Suprapubic skin (tissue), 4 donors: ENCODE measurements at places on chromosomes 12 and 14.
A peak's percentile ranks its signal among the peaks of the same experiment; 100 is the strongest.

GRCh38 chr14:41960281-41960680 lies 353.6 kb downstream of the LRFN5 start:
- H3K27ac ChIP-seq, result no peak overlapping the region
- no peaks in the 10 kb centered on the region for H3K36me3 ChIP-seq
- no peak overlapping the region for H3K4me3 ChIP-seq
- no peaks in the 10 kb centered on the region for H3K27me3 ChIP-seq
- no peaks in the 10 kb centered on the region for H3K4me1 ChIP-seq
- DNase-seq, result no peak

DNA sequence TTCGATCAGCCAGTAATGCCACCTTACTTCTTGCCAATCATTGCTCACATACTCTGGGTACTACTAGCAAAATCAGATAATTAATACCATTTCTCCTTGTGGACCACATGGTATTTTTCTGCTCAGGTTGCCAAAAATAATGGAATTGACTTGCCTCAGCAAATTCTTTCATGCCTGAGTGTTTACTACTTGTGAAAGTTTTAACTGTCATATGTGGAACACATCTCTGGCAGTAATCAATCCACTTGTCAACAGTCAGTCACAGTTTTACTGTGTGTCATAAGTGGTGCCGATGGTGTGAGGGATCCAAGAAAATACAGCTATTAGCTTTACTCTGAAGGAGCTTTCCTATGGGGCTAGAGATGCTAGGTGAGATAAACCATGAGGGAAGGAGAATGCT lies 55.3 kb upstream of the ATF1 start:
- no peak overlapping the region for H3K27ac ChIP-seq
- H3K27me3 ChIP-seq, result no peaks in the 10 kb centered on the region
- H3K4me3 ChIP-seq, result no peak overlapping the region
- no peak for DNase-seq

GRCh38 chr12:65565601-65566560 lies 258.4 kb upstream of the HMGA2 start:
- no peaks in the 10 kb centered on the region for H3K4me1 ChIP-seq
- no peak overlapping the region for H3K4me3 ChIP-seq
- no peaks in the 10 kb centered on the region for H3K36me3 ChIP-seq
- DNase-seq, result no peak
- peaks cover 3% of the 10 kb centered on the region for H3K27me3 ChIP-seq
- H3K27ac ChIP-seq, result no peak overlapping the region

DNA sequence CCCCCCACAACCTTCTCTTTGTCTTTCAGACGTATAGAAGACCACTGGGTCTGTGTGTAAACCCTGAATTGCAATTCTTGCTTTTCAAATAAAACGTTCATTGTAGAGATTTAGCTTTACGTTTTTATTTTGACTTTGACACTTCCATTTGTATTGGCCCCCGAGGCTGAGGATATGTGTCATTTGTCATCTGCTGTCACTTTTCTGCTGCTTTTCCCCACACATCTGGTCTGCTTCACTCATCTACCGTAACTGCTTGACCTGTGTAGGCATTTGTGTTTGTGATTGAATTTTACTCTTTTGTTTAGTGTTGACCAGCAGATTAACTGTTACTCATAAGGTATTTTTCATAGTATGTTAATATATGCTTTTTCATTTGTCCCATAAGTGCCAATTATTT lies 157.2 kb upstream of the SYT10 start:
- no peaks in the 10 kb centered on the region for H3K4me1 ChIP-seq
- no peak overlapping the region for H3K4me3 ChIP-seq
- H3K36me3 ChIP-seq, result no peaks in the 10 kb centered on the region
- no peaks in the 10 kb centered on the region for H3K27me3 ChIP-seq
- no peak for DNase-seq

DNA sequence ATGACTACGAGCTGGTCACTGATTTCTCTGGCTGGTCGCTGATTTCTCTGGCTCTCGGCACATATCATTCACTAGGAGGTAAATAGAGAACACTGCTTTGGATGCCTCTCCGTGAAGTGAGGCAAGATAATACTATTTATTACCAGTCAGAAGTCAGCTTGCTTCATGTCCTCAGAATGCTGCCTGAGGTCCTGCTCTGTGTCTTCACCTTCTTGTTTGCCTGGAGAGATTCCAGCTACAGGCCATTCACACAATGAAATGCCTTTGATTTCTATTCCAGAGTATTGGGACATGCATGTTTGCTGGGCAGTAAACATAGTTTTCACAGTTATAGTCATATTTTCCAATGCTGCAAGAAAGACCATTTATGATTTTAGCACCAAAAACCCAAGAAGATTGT lies 106.7 kb downstream of the AEBP2 start:
- H3K4me3 ChIP-seq, result peak overlapping the region; percentile 25
- DNase-seq, result no peak
- H3K27ac ChIP-seq, result peak overlapping the region; percentile 81
- H3K27me3 ChIP-seq, result no peaks in the 10 kb centered on the region
- peaks cover 25% of the 10 kb centered on the region for H3K4me1 ChIP-seq
- H3K36me3 ChIP-seq, result no peaks in the 10 kb centered on the region

- H3K27ac ChIP-seq, result no peak overlapping the region
- no peaks in the 10 kb centered on the region for H3K27me3 ChIP-seq
- no peaks in the 10 kb centered on the region for H3K4me1 ChIP-seq
- no peak for DNase-seq
- H3K36me3 ChIP-seq, result no peaks in the 10 kb centered on the region
Measured at GRCh38 chr12:69610126-69610525, 581 bp downstream of the LRRC10 start.

GRCh38 chr12:7695566-7696197 lies at the start of gene GDF3:
GDF3 (minus strand) TSS chr12:7695775; CDS start chr12:7695728, 47 bp downstream.
- H3K36me3 ChIP-seq, result no peaks in the 10 kb centered on the region
- DNase-seq, result no peak
- no peak within 1 kb of the TSS for H3K27ac ChIP-seq
- no peak within 1 kb of the TSS for H3K4me3 ChIP-seq
- H3K4me1 ChIP-seq, result no peaks in the 10 kb centered on the region
